ENCODE measurements at places on chromosomes 11 and 22.

GRCh38 chr11:128302425-128303186 lies 284.8 kb downstream of the ETS1 start:
- DNase-seq, result peak; percentile 18

DNA sequence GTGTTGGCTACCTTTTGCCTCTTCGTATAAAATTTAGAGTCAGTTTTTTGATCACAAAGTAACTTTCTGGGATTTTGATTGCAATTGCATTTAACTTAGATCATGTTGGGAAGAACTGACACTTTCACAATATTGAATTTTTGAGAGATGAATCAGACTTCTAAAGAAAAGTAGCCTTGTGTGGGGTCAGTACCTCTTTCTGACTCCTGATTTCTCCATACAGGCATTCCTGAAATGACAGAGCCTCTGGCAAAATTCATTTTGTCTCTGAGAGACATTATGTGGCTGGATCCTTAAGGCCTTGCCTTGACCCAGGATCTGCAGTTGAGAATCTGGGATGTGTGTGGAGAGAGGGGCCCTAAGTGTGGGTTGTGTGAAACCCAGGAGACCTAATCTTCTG lies 37.8 kb downstream of the PPFIBP2 start:
- DNase-seq, result no peak

- peak; percentile 88 for DNase-seq
Observed at GRCh38 chr11:12182676-12183541, 72.5 kb downstream of the MICAL2 start.

GRCh38 chr11:123084454-123084853 lies 22.5 kb upstream of the HSPA8 start:
- no peak for DNase-seq

GRCh38 chr11:69510471-69511357 lies 29.3 kb downstream of the LINC01488 start:
- peak; percentile 72 for DNase-seq

DNA sequence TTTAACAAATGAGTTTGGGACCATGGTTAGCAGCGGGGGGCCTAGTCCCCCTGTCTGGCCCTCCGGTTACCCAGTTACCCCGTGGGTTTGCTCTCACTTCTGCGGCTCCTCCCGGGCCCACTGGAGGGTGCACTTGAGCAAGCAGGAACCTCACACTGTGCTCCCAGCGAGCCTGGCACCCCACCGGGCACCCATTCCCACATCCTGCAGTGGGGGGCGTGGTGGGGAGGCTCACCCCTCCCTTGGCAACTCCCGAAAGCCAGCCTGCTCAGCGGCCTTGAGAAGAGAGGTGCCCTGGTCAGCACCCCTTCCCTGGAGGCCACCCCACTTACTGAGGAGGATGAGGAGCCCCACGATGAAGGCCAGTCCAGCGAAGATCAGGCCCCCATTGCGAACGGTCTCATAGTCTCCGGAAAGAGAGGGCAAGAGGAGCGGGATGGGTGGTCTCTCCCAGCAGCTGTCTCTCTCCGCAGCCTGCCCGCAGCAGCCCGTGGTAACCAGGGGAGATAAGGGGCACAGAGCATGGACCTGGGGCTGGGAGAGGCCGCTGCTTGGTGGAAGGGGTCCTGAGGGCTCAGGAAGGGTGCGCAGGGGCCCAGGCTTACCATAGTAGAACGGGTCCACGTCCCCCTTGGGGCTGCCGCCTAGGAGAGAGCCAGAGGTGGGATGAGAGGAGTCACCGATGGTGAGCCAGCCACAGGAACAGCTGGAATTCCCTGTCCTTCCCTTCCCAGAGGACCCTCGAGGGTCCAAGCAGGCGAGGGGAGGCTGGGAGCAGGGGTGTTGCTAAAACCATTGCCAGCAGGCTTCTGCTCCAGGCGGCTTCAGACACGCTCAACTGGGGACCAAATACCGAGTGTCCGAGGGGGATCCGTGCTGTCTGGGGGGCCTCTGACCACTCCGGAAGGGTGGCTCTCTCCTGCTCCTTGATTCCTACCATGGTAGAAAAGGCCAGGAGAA lies 2.2 kb downstream of the FXYD2 start:
- DNase-seq, result no peak
